ENCODE measurements at places on chromosomes 3 and 15.
A peak's percentile ranks its signal among the peaks of the same experiment; 100 is the strongest.

DNA sequence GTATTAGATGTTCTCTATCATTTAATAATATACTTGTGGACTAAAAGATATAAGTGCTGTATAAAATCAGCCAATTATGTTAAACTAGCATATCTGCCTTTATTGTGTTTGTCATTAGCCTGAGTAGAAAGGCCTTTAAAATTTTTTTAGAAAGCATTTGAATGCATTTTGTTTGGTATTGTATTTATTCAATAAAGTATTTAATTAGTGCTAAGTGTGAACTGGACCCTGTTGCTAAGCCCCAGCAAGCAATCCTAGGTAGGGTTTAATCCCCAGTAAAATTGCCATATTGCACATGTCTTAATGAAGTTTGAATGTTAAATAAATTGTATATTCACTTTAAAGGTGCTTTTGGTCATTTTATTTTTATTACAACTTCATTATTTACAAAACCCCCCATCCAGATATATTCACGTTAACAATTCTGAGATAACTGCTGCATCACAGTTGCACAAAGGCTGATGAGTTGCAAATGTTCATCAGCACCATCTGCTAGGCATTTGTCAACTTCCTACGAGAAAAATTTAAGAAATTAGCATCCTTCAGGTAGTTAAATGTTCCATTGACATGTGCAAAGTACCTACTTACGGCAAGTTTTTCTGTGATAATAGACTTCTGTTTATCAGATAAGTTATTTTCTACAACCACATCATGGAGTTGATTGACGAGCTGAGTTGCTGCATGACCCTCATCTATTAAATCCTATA lies 6.3 kb downstream of the EIF4A2 start:
- peaks cover 4% of the 10 kb centered on the region for H3K27me3 ChIP-seq
- peaks cover 47% of the 10 kb centered on the region for H3K36me3 ChIP-seq
- DNase-seq, result no peak
- H3K4me3 ChIP-seq, result peak overlapping the region; percentile 99

DNA sequence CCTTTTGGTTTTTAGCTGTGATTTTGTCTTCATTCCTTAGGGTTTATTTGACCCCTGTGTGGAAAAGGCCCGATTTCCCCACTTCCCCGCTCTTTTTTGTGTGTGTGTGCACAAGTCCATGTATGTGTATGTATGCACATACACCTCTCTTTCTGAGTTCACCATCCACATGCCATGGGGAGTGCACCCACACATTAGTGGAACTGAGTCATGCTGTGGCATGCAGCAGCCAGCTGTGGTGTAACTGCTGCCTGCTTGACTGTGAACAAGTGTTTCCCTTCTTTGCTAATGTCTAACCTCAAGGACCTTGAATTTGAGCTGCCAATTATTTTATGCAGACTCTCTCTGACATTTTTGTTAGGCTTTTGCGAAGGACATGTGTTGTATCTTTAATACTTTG lies 434.9 kb upstream of the TPM1 start:
- no peak overlapping the region for H3K4me3 ChIP-seq
- no peak for DNase-seq
- no peaks in the 10 kb centered on the region for H3K27me3 ChIP-seq
- peaks cover 25% of the 10 kb centered on the region for H3K4me1 ChIP-seq

DNA sequence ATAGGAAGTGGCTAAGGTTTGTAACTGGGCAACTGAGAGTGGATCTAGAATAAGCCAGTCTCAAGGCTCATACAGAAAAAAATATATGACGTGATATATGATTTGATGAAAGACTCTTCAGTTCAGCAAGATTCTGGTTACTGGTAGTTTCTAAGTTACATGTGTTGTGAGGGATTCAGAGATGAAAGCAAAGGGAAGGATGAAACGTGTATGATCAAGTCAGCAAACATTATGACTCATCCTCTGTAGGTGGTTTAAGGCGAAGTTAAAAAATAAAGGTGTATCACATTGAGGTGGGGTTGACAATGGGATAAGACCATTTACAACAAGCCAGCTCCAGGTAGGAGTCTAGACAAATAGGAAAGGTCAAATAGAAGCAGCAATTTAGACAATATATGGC lies 16.2 kb downstream of the TERC start:
- H3K36me3 ChIP-seq, result no peaks in the 10 kb centered on the region
- H3K27ac ChIP-seq, result no peak overlapping the region
- H3K4me1 ChIP-seq, result peaks cover 5% of the 10 kb centered on the region
- DNase-seq, result no peak

GRCh38 chr15:90729261-90729660 lies 12.1 kb downstream of the BLM start:
- H3K36me3 ChIP-seq, result peaks cover 20% of the 10 kb centered on the region
- no peaks in the 10 kb centered on the region for H3K27me3 ChIP-seq

GRCh38 chr3:63199606-63200005 lies 78.5 kb upstream of the SYNPR start:
- H3K4me3 ChIP-seq, result no peak overlapping the region
- no peak for DNase-seq
- no peaks in the 10 kb centered on the region for H3K4me1 ChIP-seq
- no peaks in the 10 kb centered on the region for H3K36me3 ChIP-seq
- H3K27ac ChIP-seq, result no peak overlapping the region
- H3K27me3 ChIP-seq, result peaks cover 11% of the 10 kb centered on the region

DNA sequence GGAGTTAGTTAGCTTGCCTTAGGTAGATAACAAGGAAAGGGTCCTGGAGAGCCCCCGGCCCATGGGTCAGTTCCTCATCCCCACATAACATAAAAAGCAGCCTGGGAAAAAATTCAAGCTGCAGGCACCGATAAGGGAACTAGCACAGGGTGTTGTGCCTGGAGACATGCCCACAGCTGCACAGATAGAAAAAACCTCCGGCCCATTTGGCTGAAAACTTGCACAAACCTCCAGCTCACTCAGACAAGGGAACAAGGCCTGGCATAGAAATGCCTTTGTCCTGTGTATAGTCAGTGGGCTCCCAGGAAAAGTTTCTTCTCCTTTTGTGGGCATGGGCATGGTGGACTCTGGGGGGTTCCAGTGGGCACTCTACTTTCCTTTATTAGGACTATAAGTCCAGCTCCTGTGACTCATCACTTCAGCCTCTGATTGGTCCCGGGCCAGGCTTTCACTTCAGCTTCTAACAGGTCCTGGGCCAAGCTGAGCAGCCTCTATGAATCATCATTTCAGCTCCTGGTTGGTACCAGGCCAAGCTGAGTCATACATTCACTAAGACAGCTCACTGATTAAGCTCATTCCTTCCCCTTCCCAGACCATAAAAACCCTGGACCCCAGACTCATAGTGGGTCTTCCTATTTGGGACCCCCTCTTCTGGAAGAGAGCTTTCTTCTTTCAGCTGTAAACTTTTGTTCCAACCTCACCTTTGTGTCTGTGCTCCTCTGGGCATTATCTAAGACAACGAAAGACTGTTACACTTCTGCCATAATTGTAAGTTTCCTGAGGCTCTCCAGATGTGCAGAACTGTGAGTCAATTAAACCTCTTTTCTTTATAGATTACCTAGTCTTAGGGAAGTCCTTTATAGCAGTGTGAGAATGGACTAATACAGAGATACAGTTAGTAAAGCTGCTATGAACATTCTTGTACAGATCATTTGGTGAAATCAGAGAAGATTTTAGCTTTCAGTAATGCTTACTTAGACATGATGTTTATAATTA lies 348.0 kb upstream of the DPPA4 start:
- H3K4me3 ChIP-seq, result no peak overlapping the region
- H3K27me3 ChIP-seq, result no peaks in the 10 kb centered on the region

- H3K27ac ChIP-seq, result no peak overlapping the region
- no peaks in the 10 kb centered on the region for H3K36me3 ChIP-seq
- no peak for DNase-seq
- no peak overlapping the region for H3K4me3 ChIP-seq
- H3K4me1 ChIP-seq, result no peaks in the 10 kb centered on the region
- no peaks in the 10 kb centered on the region for H3K27me3 ChIP-seq
These were observed 112.1 kb downstream of the GOLIM4 start for GRCh38 chr3:167983583-167983982.

GRCh38 chr3:73453666-73454065 lies 171.1 kb downstream of the PDZRN3 start:
- no peaks in the 10 kb centered on the region for H3K36me3 ChIP-seq
- no peak overlapping the region for H3K27ac ChIP-seq
- H3K4me3 ChIP-seq, result no peak overlapping the region
- H3K4me1 ChIP-seq, result no peaks in the 10 kb centered on the region
- no peak for DNase-seq
- no peaks in the 10 kb centered on the region for H3K27me3 ChIP-seq

DNA sequence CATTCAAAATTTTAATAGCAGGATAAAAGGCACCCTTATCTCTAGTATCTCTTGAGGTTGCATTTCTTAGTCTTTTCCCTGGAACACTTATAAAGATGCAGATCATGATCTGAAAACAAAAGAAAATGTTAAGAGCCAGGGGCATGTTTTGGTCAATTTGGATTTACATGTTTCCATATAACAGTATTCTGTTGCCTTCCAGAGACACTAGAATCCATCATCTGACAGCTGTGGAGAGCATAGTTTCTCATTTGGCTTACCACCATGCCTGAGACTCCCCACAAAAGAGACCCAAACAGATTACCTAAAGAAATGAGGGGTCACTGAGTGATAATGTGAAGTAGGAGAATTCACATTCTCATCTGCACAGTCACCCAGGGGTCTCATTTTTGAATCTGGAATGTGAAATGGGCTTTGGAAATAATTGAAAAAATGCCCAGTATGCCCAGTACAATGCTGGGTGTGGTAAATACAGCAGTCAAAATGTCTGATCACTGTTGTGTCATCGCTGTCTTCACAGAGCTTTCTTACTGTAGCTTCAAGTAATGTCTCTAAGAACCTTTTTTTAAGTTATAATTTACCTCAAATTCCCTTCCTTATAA lies 79.9 kb upstream of the ZBTB20 start:
- H3K27ac ChIP-seq, result no peak overlapping the region
- DNase-seq, result no peak
- H3K36me3 ChIP-seq, result no peaks in the 10 kb centered on the region
- H3K27me3 ChIP-seq, result no peaks in the 10 kb centered on the region
- no peaks in the 10 kb centered on the region for H3K4me1 ChIP-seq

GRCh38 chr3:170098753-170099152 lies 61.0 kb downstream of the GPR160 start:
- H3K36me3 ChIP-seq, result peaks cover 9% of the 10 kb centered on the region
- no peak overlapping the region for H3K4me3 ChIP-seq
- H3K27ac ChIP-seq, result no peak overlapping the region

GRCh38 chr3:172391592-172392302 lies 56.5 kb downstream of the GHSR start:
- no peak for DNase-seq
- H3K36me3 ChIP-seq, result peaks cover 17% of the 10 kb centered on the region
- no peak overlapping the region for H3K4me3 ChIP-seq
- peaks cover 21% of the 10 kb centered on the region for H3K4me1 ChIP-seq

DNA sequence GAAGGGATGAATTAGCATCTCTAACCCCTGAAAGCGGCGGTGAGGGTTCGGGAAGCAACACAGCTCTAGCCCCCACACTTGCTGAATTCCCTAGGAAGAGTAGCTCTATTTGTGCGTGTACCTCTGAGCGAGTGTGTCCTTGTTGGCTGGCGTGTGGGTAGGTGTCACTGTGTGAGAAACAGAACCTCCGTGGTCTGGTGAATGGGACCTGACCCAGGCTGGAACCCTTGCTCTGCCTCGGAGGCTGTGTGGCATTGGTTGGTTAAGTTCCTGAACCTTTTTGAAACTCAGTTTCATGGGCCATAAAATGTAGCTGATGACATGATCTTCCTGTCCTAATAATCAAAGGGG lies 414 bp upstream of the TMEM115 start:
- peak overlapping the region; percentile 97 for H3K4me3 ChIP-seq
- no peak for DNase-seq
- H3K4me1 ChIP-seq, result peaks cover 42% of the 10 kb centered on the region
- no peaks in the 10 kb centered on the region for H3K36me3 ChIP-seq
- peak overlapping the region; percentile 9 for H3K27ac ChIP-seq

DNA sequence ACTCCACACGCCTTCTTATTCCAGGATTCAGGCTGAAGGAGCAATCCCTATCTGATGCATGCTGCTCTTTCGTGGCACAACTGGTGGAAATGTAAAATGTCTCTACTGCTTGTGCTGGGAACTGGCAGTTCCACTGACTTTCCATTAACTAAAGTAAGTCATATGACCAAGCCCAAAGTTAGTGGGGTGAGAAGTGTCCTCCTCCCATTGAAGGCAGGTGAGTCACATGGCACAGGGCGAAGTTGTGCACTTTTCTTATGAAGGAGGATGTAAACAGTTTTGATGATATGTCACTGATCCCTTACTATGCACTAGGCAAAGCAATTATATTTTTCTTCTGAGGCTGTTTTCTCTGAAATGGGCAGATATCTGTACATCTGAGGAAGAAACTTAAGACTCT lies 51.6 kb downstream of the SLC7A14 start:
- no peak overlapping the region for H3K27ac ChIP-seq
- H3K4me1 ChIP-seq, result no peaks in the 10 kb centered on the region
- no peak overlapping the region for H3K4me3 ChIP-seq
- DNase-seq, result no peak

Data from neural crest cell (in vitro differentiated cells).